ENCODE measurements at places on chromosomes 12 and 14. TPM values are rescaled to one million over a fixed set of nuclear protein-coding genes. Genes with fewer than 3 reads are reported as not detected.

The SSPN gene
- 10.9 TPM for total RNA-seq

The BHLHE41 gene
- total RNA-seq, result 3.1 TPM

The SDR9C7 gene
- 0.15 TPM for total RNA-seq

The VCPKMT gene
- total RNA-seq, result 3.5 TPM

The KRT3 gene
- total RNA-seq, result not detected

The ASPG gene
- total RNA-seq, result not detected

The RNU4-1 gene
- under 0.01 TPM for total RNA-seq

The ARHGDIB gene
- 4.7 TPM for total RNA-seq

The PPP1R1A gene
- total RNA-seq, result not detected

The MYO1H gene
- total RNA-seq, result not detected

The PLEKHD1 gene
- under 0.01 TPM for total RNA-seq

The ERP27 gene
- total RNA-seq, result not detected

Measured in smooth muscle cell of trachea (primary cell).